ENCODE measurements at places on chromosomes 3 and 15.

GRCh38 chr3:148873270-148873927 lies 8.3 kb downstream of the CPA3 start:
- DNase-seq, result no peak

DNA sequence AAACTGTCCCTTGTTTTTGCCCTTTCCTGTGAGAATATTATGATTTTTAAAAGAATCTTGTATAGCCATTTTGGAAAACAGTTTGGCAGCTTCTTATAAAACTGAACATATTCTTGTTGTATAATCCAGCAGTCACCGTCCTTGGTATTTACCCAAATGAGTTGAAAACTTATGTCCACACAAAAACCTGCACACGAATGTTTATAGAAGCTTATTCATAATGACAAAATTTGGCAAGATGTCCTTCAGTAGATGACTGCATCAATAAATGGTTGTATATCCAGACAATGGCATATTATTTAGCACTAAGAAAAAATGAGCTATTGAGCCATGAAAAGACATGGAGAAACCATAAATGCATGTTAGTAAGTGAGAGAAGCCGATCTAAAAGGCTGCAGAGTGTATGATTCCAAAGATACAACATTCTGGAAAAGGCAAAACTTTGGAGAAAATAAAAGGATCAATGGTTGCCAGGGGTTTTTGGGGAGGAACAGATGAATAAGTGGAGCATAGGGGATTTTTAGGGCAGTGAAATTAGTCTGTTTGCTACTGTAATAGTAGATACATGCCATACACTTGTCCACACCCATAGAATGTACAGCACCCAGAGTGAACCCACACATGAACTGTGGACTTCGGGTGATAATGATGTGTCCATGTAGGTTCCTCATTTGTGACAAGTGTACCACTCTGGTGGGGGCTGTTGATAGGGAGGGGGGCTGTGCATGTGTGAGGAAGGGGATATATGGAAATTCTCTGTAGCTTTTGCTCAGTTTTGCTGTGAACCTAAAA lies 31.7 kb downstream of the LIMD1 start:
- no peak for DNase-seq

DNA sequence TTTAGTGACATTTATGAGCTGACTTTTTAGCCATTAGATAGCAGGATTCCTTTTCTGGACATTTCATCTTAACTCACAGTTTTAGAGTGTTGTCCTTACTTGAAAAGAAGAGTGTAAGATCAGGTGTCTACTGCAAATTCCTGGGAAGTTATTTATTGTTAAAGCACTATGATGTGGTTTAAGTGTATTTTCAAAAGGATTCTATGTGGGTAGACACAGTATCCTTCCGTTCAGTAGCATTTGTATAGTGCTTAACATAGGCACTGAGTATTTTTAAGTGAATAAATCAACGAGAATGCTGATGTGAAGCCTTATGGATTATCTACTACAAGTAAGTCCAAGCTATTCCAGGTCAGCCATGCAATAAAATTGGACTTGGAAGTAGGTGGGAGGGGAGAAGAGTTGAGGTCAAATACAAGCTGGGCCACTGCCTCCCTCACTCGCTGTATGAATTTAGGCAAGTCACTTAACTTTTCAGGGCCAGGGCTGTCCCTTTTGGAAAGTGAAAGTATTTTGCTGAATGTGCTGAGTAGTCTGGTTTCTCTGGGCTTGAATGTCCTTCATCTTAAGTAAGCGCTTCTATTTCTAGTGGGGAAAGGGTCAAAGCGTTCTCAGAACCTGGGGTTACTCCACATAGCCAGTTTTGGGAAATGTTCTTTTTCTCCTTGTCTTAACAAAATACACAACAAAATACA lies 48.6 kb downstream of the GAP43 start:
- DNase-seq, result no peak

DNA sequence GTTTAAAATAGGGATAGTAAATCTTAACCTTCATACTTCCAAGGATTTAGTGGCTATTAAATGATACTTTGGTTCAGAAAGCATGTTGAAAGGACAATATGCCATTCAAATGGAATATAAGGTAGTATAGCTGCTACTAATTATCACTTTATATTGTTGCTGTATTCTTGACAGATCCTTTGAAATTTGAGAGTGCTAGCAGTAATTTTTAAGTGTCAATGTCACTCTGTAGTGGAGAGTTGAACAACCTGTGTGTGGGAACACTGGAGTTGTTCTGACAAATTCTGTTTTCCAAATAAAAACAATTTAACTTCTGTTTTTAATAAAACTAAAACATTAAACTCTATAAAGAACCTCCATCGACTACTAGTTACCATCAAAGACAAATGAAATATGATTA lies 565.7 kb downstream of the FGF12 start:
- DNase-seq, result no peak

- peak; percentile 77 for DNase-seq
Observed at GRCh38 chr3:9229325-9229724, 20.1 kb downstream of the SRGAP3 start.

DNA sequence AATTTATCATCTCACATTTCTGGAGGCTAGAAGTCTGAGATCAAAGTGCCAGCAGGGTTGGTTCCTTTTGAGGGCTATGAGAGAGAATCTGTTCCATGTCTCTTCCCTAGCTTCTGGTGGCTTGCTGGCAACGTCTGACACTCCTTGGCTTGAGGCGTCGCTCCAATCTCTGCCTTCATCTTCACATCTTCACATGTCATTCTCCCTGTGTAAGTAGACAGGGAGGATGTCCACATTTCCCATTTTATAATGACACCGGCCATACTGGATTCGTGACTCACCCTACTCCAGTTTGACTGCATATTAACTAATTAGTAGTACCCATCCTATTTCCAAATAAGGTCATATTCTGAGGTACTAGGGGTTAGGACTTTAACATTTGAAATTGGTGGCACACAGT lies 17.5 kb upstream of the ARHGAP31 start:
- DNase-seq, result no peak

DNA sequence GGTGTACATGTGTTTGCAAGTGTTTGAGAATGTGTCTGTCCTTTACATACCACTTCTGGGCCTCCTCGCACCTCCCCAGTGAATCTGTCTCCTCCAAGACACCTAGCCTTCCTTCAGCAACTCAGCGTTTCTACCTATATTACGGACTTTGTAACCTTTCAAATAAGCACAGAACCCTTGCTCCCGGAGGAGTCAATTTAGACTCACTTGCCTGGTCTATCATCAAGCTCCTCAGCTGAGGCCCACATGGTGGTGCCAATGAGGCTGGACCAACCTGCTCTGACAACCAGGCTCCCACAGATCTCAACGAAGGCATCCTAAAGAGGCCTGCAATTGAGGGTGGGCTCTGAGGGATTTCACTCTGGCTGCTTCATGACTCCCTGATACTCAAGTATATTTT lies 32.8 kb upstream of the TIMP4 start:
- DNase-seq, result no peak

DNA sequence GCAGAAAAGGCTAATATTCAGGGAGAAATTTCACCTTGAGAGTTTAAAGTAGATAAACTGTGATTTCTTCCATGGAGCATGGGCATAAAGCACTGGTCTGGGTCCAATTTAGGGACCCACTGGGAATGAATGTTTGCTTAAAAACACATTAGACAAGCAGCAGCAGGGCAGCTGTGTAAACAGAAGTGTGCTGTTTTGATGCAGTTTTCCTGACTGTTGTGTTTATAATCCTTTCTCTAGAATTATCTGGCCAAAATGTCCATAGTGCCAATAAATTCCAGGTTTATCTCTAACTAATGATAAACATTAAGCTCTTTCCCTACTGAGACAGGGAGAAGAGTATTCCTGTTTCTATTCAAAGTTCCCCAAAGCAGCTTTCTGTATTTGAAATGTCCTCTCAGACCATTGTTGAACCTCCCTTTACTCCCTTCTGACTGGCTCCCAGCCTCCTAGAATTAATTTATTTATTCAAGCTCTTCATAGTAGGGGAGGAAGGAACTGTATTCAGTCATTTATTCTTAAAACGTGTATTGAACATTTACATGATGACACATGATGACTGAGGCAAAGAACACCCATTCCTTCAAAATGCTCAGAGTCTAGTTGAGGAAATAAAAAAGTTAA lies 7.0 kb upstream of the TM4SF18 start:
- no peak for DNase-seq

DNA sequence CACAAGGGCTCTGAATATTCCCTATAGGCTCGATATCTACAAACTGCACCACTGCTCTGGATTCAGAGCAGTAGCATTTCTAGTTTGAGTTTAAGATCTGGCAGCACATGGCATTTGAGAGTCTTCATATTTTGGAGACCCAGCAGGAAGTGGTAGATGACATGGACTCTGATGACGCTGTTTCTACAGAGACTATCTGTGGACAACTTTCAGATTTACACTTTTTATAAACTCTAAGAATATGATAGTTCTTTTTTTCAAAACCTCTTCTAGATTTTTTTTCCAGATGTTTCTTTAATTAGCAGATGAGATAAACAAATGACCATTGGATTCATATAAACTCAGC lies 35.8 kb downstream of the ARMC8 start:
- DNase-seq, result no peak

DNA sequence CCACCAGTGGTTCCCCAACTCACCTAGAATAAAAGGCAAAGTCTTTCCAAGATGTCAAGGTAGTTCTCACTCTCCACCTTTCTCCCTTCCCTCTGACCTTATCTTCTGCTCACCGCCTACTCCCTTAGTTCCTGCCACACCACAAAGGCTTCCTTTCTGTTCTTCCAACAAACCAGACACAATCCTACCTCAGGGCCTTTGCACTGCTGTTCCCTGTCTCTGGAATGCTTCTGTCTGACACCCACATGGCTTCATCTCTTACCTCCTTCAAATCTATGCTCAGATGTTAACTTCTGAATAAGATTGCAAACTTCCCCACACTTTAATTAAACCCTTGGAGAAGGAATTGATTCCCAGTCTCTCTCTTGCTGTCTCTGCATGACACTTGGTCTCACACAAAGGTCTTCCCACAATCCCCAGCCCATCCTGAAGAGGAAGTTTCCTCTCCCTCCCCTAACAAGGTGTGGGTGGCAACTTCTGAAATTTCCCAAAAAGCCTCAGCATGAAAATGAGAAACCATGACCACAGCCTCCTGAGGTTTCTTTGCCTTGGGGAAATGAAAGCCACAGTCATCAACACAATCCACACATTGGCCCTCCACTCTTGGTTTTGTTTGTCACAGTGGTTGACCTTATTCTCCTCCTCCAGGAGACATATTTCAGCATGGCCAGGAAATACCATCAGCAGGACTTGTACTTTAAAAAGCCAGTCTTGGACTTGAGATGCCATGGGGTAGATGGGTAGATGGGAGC lies 3.0 kb upstream of the RYK start:
- no peak for DNase-seq

DNA sequence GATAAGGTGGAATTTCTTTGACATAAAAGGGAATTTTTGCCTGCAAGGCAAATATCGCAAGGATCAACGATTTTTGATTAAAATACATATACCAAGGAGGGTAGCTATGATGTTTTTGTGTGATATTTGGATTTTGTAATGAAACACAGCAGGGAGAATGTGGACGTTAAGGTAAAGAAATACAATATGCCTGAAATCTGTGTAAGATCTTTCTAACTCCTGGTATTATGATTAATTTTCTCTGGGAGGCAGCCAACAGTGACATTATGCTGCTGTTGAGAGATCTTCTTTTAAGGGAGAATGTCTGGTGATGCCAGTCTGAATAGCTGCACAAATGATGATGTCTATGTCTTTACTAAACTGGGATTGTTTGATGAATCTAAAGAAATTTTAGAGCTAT lies 972.2 kb downstream of the SQOR start:
- no peak for DNase-seq

GRCh38 chr3:131960324-131960723 lies 74.5 kb downstream of the CPNE4 start:
- DNase-seq, result no peak

DNA sequence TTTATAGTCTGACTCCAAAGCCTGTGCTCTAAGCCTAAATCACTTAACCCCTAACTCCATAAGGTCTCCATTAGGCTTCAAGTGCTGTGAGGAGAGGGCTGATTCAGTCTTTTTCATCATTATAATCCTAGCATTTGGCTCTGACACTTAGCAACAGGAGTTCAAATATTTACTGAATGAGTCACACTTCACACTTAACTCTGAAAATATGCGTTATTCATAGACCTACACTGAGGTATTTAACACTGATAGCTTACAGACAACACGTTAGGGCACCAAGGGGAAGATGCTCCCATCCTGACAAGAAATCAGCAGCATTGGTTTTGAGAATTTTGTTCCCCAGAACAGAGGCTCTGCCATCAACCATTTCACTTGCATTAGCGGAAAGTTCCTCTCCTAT lies 53.5 kb downstream of the MSL2 start:
- DNase-seq, result no peak

GRCh38 chr3:11146773-11147660 lies 7.3 kb upstream of the HRH1 start:
- DNase-seq, result no peak

- no peak for DNase-seq
Observed at GRCh38 chr3:119534296-119534695, 25.1 kb downstream of the CD80 start.

GRCh38 chr3:116198087-116198486 lies 247.2 kb downstream of the LSAMP start:
- DNase-seq, result no peak

DNA sequence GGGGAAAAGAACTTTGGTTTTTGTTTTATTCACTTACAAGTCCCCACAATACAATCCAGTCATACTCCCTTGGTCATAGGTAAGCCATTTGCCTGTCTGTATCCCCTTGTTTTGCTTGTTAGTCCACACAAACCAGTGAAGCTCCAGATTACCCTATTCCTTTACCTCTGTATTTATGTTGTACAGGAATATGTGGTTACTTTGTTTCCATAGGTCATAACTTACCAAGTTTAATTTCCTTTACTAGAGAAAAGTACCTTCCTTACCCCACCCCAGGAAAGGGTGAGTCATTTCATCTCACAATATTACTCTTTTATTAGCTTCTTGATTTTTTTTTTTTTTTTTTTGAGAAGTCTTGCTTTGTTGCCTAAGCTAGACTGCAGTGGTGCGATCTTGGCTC lies 113.4 kb upstream of the LRRFIP2 start:
- DNase-seq, result no peak

DNA sequence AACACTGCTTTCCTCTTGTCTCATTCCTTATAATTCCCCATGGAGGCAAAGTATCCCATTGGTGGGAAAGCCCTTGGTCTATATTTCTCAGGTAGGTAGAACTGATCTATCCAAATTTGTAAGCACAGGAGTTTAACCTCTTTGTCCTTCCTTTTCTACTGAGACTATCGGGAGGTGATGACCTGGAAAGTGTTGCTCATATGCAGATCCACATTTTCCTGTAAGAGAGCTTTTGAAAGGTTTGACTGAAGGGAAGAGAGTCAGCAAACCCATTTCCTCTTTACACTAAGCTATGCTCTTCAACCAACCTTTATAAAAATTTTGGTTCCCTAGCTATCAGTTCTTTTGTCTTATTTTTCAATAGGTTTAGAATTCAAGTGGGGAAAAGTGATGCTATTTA lies 200.7 kb downstream of the TIGIT start:
- DNase-seq, result no peak

DNA sequence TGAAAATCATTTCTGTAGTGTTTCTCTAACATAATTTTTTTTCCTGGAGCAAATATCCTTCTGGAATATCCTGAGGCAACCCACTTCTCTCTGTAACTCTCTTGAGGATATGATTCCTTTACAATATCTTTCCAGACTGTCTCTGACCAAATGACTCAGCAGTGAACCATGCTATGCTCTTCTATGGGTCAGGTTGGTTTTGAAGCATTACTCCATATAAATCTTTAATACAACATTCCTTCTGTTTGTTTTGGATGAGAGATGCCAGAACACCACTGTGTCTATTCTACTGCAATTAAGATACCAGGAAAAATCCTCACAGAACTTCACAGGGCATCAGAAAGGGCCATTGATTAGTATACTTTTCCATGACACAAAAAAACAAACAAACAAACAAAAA lies 626.4 kb upstream of the ZNF385D start:
- no peak for DNase-seq

Data from islet precursor cell (in vitro differentiated cells).